ENCODE measurements at places on chromosomes 6 and 20.

- no peak for DNase-seq
These were observed 6.8 kb upstream of the TSHZ2 start for GRCh38 chr20:52965380-52965779.

DNA sequence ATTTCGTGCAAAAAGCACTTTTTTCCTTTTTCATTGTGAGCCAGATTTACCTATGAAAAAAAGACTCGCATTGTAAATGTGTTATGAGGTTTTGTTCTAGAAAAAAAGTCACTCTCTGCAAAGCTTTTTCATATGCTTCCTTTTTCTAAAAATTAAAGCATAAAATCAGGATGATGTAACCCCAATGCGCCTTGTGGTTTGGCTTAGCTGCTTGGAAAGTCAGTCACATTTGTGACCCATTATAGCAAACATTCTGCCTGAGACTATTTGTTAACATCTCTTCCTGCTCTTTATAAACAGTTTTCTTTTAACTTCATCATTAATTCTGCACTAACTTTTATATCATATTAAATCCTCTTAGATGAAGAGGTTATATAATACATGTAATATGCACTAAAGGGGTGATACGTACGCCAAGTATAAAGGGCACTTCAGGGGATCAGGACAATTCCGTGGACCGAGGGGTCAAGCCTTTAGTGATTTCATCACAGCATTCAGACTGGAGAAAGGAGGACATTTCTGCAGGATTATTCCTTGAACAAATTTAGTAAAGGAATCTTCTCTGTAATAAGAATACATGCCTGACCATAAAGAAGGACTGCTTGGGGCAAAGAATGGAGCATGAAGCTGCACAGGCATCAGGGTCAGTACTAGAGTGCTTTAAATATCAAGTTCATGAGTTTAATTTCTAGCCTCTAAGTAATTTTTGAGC lies 48.1 kb upstream of the SMLR1 start:
- DNase-seq: no peak

DNA sequence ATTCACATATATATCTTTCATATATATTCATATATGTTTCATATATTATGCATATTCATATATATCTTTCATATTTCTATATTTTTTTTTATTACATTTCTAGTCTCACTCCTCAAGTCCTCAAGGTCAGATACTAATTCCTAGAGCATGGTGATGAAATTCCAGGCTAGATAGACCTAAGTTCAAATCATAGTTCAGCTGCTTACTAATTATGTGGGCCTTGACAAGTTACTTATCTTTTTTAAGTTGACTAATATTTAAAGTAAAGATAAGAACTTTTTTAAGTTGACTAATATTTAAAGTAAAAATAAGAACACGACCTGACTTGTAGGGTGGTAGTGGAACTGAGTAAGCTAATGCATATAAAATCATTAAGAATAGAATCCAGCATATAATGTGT lies 495.6 kb upstream of the MAN1A1 start:
- no peak for DNase-seq

DNA sequence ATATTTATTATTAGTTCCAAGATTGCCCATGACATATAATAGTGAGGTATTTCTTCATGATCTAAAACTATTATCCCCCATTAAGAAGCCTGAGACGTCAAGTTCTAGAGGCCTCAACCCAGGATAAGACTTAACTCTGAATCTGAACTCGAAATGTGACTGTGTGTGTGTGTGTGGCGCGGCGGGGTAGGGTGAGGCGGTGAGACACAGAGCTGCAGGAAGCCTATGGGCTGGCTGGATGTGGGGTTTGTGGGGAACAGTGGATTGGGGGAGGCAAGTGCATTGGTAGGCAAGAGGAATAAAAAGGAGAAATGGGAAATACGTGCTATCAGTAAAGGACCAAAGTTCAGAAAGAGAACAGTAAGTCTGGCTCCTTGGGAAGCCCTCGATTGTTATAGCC lies 66.5 kb upstream of the RNF146 start:
- DNase-seq: no peak

GRCh38 chr6:97059473-97059872 lies 134.9 kb downstream of the KLHL32 start:
- no peak for DNase-seq

GRCh38 chr6:5248302-5249098 lies 12.2 kb downstream of the LYRM4 start:
- DNase-seq: no peak

DNA sequence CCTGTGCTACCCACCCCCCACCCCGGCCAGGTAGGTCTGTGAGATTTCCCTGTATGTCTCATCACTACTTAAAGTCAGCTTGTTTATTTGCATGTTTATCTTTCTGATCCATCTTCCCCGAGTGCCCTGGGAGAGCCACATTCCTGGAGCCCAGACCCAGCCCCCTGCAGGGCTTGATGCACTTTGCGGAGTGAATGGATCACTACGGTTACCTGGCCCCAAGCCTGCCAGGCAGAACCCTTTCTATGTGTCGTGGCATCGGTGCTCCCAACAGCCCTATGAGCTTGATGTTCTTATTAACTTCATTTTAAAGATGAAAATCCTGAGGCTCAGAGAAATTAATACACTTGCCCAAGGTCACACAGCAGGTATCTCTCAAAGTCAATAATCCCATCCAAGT lies 13.6 kb upstream of the SLCO4A1 start:
- DNase-seq: no peak

DNA sequence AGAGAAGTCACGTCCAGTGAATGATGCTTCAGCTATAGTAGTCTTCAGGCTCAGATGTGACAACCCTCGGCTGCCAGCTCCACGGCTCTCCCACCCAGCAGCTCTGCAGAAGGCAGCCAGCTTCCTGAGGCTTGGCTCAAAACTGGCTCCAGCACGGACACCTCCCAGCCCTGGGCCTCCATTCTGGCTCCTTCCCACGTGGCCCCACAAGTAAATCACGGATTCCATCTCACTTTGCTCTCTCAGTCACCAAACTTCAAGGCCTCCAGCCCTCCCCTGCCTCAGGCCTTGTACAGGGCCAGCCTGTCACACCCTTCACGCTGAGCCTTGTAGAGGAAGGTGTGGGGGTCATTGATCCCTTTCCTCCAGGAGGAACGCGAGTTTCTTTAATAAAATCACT lies 55.8 kb downstream of the GTF2H5 start:
- no peak for DNase-seq

- DNase-seq: no peak
These were observed 190.8 kb downstream of the BMP7 start for GRCh38 chr20:57075603-57076002.

DNA sequence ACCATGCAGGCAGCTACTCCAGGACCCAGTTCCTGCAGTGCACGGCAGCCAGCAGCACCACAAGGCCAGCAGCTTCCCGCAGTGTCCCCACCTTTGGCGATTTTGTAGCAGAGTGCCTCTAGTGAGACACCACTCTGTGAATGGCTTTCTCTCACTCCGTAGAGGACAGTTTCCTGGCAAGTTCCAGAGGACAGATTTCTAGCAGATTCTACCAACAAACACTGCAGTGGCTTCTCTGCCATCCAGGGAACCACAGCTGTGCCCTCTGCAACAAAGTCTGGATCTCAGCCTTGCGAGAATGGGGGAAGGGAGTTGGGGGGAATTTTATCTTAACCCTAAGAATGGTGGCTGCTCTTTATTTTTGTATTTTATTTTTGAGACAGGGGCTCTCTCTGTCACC lies 28.7 kb downstream of the SNHG17 start:
- DNase-seq: no peak

GRCh38 chr6:152705327-152705726 lies 7.6 kb downstream of the MYCT1 start:
- DNase-seq: no peak

DNA sequence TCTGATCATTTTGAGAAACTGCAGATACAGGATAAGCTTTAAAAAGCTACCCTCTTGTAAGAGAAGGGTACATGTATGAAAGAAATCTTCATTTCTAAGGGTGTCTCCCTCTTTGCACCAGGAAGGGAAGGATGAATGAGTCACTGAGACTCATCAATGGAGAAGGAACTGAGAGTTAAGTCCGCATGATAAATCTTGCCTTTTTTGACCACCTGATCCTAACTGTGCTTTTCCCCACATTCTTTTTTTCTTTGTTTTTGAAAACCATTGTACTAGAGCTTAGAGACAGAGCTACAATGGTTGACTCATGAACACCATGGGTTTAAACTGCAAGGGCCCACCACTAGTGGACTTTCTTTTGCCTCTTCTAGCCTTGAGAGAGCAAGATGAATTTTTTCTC lies 353.0 kb upstream of the RGS17 start:
- no peak for DNase-seq

DNA sequence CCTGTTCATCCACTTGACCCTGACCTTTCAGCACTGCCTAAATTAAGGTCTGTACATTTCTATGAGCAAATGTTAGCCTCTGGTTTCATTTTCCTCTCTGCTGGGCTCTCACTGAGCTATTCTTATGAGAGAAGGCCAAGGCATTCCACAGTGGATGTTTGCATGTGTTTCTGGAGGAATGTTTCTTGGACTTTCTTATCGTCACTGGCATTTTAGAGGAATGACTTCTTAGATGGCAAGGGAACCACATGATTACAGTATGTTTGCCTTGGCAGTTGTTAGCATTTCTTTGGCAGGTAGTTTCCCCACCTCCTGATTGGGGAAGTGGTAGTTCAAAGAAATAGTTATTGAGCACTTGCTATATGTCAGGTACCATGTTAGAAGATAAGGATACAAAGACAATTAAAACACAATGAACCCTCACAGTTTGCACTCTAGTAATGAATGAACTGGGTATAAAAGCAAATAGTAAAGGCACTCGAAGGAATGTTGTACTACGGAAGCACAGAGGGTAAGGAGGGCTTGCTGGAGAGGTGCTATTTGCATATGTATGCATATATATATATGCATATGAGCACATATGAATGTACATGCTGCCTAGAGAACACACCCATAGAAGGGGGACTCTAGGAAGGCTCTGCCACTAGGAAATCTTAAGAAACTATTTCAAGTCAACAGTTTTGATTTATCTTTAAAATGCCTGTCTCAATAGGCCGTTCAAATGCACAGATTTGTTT lies 307.4 kb downstream of the EYA4 start:
- DNase-seq: no peak

DNA sequence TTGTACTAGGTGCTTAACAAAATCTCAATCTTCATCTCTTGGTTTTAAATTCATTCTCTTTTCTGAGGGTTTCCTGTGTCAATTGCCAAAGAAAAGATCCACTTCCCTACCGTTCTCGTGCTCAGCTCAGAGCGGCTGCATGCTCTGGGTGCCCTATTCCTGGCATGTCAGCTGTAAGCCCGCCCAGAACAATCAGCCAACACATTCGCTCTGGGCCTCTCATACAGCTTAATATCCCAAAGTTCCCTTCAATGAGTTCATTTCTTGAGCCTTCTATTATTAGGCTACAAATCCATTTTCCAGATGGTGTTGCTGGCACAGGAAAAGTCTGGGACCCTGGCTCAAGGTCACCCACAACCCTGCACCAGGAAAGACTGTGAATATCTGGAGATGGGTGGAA lies 24.3 kb upstream of the LRFN2 start:
- DNase-seq: no peak

GRCh38 chr20:48821261-48821920 lies 6.4 kb downstream of the PREX1 start:
- DNase-seq: no peak

- DNase-seq: no peak
These were observed 17.5 kb upstream of the SIRPA start for GRCh38 chr20:1877609-1878200.

DNA sequence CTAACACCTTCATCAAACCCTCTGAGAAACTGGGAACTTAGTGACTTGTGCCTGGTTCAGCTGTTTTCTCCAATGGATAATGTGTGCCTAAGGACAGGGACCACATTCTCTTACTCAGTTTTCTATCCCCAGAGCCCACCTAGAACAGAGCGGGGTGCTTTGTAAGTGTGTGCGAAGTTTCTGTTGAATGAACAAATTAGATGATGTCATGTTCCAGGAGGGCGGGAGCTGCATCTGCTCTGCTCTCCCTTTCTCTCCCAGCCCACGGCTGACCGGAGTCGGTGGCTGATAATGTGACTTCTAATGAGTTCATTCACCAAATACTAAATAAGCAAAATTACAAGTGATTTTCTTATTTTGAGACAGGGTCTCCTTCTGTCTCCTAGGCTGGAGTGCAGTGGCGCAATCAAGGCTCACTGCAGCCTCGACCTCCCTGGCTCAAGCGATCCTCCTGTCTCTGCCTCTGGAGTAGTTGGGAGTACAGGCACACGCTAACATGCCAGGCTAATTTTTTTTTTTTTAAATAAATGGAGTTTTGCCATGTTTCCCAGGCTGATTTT lies 60.7 kb upstream of the FNDC1 start:
- no peak for DNase-seq

GRCh38 chr20:36856691-36857635 lies 19.0 kb upstream of the TLDC2 start:
- no peak for DNase-seq

- DNase-seq: no peak
These were observed 59.9 kb downstream of the KAT14 start for GRCh38 chr20:18197382-18198070.

GRCh38 chr6:158113802-158114201 lies 54.3 kb downstream of the SERAC1 start:
- no peak for DNase-seq

GRCh38 chr6:150145830-150146229 lies 3.0 kb downstream of the PPP1R14C start:
- no peak for DNase-seq

DNA sequence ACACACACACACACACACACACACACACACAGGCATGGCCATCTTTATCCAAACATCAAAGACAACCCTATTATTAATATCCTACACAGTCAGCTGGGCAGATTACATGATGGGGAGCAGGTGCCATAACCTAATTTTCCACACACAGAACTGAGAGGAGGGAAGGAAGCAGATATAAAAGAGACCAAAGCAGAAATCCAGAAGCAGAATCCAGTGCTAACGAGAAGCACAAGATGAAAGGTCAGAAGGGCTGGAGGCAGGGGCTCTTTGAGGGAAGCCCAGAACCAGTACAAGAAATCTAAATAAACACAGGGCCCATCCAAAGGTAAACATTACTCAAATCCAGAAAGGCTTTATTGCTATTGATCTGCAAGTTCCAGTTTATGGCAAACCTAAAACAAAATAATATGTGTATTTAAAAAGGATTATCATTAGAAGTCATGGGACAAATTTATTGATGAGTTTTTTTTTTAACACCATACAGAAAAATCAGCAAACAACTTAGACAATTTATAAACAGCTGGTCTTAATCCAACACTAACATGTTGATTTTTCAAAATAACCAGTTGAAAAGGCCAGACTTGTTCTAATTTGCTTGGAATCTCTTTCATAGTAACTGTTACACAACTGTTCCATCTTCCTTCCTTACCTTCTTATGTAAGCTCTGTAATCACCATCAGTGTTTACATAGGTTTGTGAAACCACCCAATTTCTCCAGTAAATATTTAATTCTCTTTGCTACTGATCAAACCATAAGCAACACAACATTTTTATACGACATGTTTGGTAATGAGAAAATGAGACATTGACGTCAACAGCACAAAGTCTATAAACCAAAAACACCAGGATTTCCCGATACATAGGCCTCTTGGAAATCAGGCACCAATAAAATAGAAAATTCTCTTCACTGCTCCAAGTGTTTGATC lies 34.2 kb downstream of the SLC23A2 start:
- DNase-seq: no peak

Data from stimulated activated CD8-positive, alpha-beta memory T cell treated with anti-CD3 and anti-CD28 coated beads, Interleukin-15, amount 100 ng/mL, for 1 hour (primary cell).